Karpas-422 (cell line): ENCODE measurements at places on chromosomes 2 and 18. TPM values are rescaled to one million over a fixed set of nuclear protein-coding genes. Genes with fewer than 3 reads are reported as not detected.

- DNase-seq, result no peak
Measured at GRCh38 chr2:200320991-200321390, 14.5 kb downstream of the SPATS2L start.

DNA sequence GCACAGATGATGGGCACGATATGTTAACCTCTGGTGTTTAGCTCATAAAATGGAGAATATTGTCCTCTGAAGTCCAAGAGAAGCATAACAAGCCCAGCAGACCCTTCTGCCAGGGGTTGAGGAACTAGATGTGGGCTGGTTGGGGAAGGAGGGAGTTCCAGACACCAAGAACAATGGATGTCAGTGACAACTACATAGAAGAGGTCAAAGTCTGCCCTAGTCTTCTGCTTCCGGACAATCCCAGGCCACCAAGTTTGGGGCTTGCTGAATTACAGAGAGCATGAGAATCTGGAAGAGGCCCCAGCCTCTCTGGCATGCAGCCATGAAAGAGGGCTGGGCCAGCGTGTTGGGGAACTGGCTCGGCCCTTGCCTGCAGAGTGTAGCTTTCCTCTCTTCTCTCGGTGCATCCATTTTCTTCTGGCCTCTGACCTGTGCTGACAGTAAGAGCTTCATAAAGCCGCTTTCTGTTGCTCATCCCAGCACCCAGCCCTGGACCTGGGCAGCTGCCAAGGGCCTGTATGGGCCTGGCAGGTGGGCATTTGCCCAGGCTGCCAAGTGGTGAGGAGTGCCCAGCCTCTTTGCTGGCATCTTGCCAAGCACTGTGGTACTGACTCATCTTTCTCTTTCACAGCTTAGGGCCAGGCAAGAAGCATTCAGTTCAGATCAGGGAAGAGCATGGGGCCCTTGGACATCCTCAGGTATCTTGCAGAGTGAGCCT, 14.6 kb upstream of the LAPTM4A start:
- DNase-seq, result no peak

GRCh38 chr2:218396688-218397462, 2.8 kb upstream of the CTDSP1 start:
- peak; percentile 53 for DNase-seq

- no peak for DNase-seq
Measured at GRCh38 chr2:113083296-113083695, 15.5 kb downstream of the IL1F10 start.

ACTG2 gene
- not detected in 2 replicates for total RNA-seq
